ENCODE measurements at places on chromosomes 6 and 20. TPM values are rescaled to one million over a fixed set of nuclear protein-coding genes. Genes with fewer than 3 reads are reported as not detected.

- no peak for DNase-seq
Measured at GRCh38 chr6:139416146-139416545, 41.7 kb upstream of the CITED2 start.

GRCh38 chr20:50554694-50555579, 44.8 kb downstream of the PTPN1 start:
- no peak for DNase-seq

DNA sequence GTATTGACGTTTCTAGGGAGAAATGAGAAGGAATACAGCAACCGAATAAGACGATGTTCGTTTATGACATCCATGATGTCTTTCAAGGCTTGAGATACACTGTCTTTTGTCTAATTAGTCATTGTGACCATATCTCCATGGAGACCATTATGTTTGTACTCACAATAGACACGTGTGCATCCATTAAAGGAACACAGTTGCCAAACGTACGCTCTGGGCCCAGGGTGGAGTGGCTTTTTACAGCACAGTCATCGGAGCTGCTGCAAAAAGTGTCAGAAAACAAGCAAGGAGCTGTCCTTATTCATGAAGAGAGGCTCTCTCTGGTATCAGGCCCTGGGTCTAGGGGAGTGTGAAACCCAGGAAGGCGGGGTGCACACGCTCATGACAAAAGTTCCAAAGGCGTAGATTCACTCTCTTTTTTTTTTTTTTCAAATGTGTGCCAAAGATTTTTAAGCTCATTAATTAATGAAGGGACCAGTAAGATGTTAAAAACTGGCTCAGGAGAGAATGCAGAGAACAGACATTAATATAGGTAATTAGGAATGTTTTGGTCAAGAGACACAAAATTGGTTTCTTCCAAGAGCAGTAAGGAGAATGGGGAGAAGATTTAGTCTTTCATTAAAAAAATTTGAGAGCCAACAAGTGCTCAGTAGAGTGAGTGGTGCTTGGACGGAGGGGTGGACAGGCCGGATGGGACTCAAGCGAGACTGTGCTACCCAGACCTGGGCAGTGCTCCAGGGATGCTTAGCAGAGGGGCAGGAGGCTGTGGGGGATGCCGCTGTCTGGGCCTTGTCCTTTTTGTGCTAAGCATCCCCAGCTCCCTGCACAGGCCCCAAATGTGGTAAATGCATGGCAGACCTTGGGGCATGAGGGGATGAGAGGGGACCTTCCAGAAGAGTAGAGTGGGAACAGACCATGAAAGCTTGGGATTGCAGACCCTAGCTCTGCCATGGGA, 34.9 kb upstream of the GTSF1L start:
- no peak for DNase-seq

DNA sequence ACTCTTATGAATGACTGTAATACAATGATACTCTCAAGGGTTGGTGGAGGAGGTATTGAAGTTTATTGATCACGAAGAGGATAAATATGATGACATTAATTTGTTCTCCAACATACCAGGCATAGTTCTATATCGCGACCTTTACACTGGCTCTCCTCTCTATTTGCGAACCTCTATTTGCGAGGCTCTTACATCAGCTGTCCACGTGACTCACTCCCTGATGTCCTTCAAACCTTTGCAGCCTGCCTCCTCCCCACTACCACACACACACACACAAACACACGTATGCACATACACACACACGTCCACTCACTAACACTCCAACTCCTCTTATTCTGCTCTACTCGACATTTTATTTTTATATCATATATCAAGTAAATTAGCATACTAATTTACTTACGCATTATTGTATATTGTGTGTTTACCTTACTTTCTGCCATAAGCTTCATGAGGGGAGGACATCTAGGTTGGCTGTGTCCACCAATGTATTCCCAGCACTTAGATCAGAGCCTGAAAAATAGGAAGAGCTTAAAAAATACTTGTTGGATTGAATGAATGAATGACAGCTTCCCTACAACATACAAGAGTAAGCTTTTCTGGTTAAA, 53.3 kb upstream of the TNFRSF21 start:
- no peak for DNase-seq

The KIF3B gene
- 6.2 TPM for polyA plus RNA-seq

The SLC4A11 gene
- polyA plus RNA-seq: 0.54 TPM

GRCh38 chr6:31178143-31179041, 7.9 kb upstream of the POU5F1 start:
- no peak for DNase-seq

DNA sequence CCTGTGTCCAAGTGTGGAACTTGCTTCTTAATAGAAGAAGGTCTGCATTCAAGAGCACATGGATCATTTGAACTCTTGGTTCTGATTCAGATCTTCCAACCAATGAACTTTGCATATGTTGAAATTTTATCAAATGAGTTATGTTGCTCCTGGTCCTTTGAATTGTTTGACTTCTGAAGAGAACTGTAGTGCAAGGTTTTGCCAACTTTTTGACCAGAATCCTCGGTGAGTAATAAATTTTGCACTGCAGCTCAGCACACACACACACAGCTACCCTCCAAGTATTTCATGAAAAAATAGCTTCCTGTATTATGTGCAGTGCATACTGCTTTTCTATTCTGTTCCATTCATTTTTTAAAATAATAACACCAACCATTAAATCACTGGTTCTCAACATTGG, 67.5 kb downstream of the BFSP1 start:
- no peak for DNase-seq

DNA sequence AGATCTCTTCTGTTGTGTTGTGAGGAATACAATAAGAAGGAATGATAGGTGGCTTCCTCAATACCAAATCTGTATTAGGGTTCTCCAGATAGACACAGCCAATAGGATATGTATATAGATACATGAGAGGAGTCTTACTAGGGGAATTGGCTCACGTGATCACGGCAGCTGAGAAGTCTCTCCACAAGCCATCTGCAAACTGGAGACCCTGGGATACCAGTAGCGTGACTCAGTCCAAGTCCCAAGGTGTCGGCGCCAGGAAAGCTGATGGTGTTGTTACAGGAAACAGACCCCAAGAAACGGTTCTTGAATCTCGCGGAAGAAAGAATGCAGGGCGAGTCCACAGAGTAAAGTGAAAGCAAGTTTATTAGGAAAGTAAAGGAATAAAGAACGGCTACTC, 61.4 kb downstream of the SYTL3 start:
- no peak for DNase-seq

DNA sequence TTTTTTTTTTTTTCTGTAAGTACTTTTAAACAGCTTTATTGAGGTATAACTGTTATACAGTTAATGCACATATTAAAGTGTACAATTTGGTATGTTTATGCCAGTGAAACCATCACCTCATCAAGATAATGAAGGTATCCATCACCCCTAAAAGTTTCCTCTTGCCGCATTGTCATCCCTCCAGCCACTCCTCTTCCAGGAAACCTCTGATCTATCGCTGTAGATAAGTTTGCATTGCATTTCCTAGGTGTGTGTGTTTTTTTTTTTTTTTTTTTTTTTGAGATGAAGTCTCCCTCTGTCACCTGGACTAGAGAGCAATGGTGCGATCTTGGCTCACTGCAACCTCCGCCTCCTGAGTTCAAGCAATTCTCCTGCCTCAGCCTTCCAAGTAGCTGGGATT, 3.1 kb downstream of the SLX4IP start:
- DNase-seq: no peak
